ENCODE measurements at places on chromosomes 3 and 15.

GRCh38 chr3:188674595-188674994 is 497.2 kb upstream of the TPRG1 start:
- DNase-seq = no peak

DNA sequence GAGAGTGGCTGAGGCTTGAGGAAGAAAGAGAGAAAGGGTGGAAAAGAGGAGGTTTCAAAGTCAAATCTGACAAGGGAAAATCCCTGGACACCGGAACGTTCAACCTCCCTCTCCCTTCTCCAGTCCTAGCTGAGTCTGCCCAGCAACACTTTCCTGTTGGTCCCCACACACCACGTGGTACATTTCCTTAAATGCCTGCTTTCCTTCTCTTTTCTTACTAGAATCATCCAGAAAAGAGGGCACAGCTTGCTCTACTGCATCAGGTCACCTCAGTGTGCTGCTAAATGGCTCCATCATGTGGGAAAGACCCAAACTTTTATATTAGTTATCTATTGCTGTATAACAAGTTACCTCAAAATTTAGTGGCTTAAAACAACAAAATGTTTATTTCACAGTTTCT is 181.2 kb downstream of the NECTIN3 start:
- DNase-seq = no peak

- DNase-seq = peak; percentile 52
Measured at GRCh38 chr3:11236588-11237461, 35.4 kb upstream of the ATG7 start.

GRCh38 chr3:115660646-115661337 is 37.5 kb downstream of the GAP43 start:
- no peak for DNase-seq

- DNase-seq = no peak
Measured at GRCh38 chr3:4643904-4644547, 150.9 kb downstream of the ITPR1 start.

DNA sequence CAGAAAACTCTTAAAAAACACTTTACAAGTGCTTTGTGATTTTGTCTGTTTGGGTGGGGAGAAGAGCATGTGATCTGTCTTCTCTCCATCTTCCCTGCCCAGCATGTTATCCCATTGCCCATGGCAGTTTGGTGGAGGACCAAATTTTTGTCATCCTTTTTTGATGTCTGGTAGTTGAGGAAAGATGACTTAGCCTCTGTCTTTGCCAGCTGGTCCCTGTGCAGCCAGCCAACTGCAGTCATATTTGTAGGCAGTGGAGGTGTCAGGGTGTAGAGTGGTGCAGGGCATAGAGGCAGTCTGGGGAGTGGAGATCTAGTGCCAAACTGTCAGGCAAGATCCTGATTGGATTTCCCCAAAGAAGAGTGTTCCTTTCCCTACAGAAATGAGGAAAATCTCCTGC is 40.7 kb downstream of the GASK1A start:
- DNase-seq = no peak

GRCh38 chr15:80803580-80804525 is 24.7 kb downstream of the CEMIP start:
- no peak for DNase-seq

- DNase-seq = no peak
Measured at GRCh38 chr3:13828501-13829265, 51.2 kb downstream of the WNT7A start.

DNA sequence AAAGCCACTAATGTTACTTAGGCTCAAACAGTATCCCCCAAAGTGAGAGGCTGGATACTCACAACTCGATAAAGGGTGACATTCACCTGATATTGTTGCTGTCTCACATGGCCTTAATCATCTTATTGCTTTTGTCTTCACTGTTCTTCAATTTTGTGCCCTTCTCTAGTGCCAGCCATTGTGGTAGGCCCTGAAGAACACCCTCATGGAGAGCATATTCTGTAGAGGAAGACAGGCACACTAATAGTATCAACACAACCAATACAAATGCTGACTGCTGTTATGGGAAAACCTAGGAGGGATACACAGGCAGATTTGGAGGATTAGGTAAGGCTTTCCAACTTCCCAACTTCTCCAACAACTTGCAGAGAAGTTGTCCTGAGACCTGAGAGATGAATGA is 4.1 kb upstream of the BLM start:
- no peak for DNase-seq

- DNase-seq = no peak
Measured at GRCh38 chr3:159158213-159158612, 356.4 kb downstream of the MFSD1 start.

GRCh38 chr3:11307830-11308432 is 35.7 kb downstream of the ATG7 start:
- DNase-seq = no peak

DNA sequence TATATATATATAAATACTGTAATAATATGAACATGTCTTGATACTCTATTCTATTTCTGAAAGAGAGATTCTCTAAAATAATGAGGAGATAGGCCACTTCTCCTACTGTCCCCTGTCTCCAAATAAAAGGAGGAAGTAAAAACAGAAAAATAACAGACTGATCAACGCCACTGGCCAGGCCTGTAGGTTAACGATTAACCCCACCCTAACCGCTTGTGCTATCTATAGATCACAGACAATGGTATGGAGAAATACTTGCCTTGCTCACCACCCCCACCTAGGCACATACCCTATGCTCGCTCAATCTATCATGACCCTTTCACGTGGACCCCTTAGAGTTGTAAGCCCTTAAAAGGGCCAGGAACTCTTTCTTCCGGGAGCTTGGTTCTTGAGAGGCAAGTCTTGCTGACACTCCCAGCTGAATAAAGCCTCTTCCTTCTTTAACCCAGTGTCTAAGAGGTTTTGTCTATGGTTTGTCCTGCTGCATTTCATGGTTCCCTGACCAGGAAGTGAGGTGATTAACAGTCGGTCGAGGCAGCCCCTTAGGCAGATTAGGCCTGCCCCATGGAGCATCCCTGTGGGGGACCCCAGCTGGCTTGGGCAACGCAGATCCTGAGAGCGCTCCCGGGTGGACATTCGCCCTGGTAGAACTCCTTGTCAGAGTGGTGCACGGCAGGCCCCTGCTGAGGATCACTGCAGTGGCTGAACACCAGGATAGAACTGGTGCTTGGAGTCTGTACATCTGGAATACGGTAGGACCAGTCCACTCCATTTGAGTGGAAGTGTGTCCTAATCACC is 521.8 kb upstream of the CNTN3 start:
- DNase-seq = no peak

GRCh38 chr3:9732740-9733115 is 1.2 kb downstream of the BRPF1 start:
- no peak for DNase-seq

GRCh38 chr15:32802286-32802936 is 84.6 kb downstream of the GREM1 start:
- DNase-seq = no peak

DNA sequence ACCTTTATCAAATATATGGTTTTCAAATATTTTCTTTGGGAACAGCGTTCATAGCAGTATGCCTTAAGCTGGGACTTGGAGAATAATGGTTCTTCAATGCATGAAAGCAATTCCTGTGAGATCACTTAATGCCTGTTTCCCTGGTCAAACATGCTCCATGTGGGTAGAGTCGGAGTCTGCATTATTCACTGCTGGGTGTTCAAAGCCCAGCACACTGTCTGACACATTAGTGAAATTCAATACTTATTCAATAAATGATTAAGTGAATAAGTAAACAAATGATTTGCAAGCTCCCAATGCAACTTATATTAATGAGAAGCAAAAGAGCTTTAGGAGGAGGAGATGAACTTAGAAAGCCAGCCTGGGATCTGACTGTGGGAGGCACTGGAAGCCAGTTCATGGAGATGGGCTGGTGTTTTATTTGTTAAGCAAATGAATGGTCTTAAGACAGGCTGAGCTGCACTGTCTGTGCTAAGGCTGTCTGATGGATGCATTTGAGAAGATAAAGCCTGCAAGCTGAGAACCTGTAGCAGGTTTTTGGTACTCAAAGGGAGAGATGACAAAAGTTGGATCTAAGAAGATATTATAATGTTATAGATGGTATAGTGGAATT is 490.8 kb downstream of the MCTP2 start:
- DNase-seq = no peak

DNA sequence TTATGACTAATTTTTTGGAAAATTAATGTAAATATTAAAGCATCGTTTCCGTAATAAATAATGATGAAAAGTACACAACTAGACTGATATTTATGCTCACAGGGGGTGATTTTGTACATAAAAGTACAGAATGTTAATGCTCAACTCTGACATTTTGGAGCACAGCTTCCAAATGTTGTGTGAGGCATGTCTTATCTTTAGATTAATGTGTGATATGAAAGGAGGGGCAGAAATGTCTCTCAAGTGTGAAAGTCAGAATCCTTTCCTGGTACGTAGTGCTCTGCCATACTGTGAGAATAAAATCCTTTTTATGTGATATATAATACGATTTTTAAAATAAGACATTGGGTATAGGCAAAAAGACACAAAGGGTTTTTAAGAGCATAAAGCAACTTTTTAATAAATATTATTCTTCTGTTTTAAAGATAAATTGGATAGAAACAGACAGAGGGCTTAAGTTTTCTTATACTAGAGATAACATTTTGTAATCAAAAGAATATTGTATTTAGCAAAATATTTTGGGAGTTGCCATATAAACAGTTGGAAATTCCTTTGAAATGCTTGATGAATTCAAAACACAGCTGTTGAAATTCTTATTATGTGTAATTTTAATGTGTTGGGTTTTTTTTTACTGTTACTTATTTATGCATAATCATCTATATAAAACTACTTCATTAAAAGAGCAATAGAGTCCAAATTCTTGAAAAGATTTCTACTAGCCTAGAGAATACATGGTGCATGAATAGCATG is 389.7 kb downstream of the RAP2B start:
- no peak for DNase-seq

GRCh38 chr3:122350814-122351418 is 25.9 kb downstream of the CSTA start:
- no peak for DNase-seq

DNA sequence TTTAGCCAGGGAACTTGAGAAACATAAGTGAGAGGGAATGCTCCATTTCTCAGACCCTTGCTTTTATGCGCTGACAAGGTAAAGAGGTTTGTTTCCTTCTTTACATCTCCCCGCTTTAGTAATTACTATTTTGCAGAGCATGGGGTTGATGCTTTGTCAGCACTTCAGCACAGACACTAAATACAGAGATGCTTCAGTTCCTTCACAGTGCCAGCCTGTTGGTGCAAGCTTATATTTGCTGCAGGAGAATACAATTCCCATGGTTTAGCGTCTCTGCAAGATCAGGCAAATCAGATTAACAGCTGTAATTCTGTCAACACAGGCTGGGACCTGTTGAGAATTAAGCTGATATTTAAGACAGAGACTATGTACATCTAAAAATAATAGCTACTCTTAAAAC is 2.9 kb downstream of the FMN1 start:
- DNase-seq = no peak

- DNase-seq = no peak
Measured at GRCh38 chr3:7787871-7788828, 713.5 kb upstream of the LMCD1 start.

- no peak for DNase-seq
Measured at GRCh38 chr15:47718497-47719437, 1.5 kb downstream of the SEMA6D start.

- DNase-seq = no peak
Measured at GRCh38 chr3:25454005-25454927, 26.2 kb downstream of the RARB start.

GRCh38 chr3:72368331-72368975 is 479.8 kb downstream of the SHQ1 start:
- DNase-seq = no peak

DNA sequence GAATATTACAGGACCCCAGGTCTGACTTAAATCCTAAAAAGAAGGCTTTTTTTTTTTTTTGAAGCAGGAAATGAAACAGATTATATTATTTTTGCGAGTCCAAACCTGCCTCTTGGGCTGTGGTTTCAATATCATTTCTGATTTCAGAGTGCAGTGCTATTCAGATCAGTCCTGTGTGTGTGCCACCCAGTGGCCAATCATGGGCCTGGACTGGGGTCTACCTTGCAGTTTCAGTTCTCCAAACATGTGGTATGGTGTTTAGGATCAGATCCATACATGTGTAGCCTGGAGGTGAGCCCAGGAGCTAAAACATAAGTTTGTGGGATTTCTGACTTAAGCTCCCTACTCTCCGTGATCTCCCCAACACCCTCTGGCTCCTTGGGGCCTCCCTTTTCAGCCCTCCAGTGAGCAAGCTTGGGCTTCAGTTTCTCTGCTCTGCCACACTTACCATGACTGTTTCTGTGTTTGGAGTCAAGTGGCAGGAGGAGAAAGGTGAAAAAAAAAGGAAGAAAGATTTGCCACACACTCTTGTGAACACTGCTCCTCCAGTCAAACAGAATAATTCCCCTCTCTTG is 12.1 kb upstream of the THSD4 start:
- DNase-seq = no peak

All from stimulated activated CD8-positive, alpha-beta memory T cell treated with anti-CD3 and anti-CD28 coated beads, Interleukin-2, amount 100 ng/mL, for 1 hour (primary cell).